ENCODE measurements at places on chromosomes 3 and 15.

DNA sequence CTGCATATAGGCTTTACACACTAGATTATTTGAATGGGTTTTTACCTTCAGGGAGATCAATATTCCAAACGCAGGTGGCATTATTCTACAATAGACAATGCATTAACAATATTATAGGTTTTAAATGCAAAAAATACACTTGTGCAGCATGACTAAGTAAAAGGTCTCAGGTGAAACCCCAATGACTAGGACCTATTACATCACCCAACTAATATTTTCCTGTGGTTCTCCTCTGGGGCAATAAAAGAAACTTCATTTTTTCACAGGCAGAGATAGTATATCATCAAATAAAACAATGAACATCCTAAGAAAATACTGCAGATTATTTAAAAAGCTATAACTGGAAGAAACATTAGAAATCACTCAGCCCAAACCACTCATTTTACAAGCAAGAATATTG lies 375.3 kb downstream of the ROBO1 start:
- DNase-seq = no peak

GRCh38 chr3:126013751-126014156 lies 44.8 kb downstream of the ROPN1B start:
- no peak for DNase-seq

- no peak for DNase-seq
Observed at GRCh38 chr3:137259701-137260100, 301.9 kb downstream of the IL20RB start.

DNA sequence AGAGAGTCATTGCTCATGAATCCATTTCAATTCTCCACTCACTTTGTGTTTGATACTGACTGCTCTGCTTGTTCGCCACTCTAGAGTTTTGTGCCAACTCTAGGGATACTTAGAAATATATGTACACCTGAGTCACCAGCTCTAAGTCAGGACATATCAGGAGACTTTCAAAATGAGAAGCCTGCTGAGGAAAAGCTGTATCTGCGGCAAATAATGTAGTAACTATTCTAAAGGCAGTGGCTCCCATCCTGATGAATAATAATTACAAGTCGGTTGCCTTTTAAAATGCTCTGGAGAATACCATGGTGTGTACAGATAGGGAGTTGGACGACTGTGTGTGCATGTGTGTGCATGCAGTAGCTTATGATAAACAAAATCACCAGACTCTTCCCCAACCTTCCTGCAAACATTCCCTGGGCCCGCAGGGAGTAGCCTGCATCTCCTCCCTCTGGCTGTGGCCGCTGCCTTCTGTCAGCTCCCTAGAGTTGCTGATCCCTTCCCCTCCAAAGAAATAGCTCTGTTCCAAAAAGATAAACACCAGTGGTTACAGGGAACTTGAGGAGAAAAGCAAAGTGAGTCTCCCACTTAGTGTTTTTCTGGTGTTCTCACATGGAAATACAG lies 346.3 kb upstream of the UMPS start:
- DNase-seq = no peak

Data from Kasumi-1 (cell line).